ENCODE measurements at places on chromosomes 5 and 9. TPM values are rescaled to one million over a fixed set of nuclear protein-coding genes. Genes with fewer than 3 reads are reported as not detected.

DNA sequence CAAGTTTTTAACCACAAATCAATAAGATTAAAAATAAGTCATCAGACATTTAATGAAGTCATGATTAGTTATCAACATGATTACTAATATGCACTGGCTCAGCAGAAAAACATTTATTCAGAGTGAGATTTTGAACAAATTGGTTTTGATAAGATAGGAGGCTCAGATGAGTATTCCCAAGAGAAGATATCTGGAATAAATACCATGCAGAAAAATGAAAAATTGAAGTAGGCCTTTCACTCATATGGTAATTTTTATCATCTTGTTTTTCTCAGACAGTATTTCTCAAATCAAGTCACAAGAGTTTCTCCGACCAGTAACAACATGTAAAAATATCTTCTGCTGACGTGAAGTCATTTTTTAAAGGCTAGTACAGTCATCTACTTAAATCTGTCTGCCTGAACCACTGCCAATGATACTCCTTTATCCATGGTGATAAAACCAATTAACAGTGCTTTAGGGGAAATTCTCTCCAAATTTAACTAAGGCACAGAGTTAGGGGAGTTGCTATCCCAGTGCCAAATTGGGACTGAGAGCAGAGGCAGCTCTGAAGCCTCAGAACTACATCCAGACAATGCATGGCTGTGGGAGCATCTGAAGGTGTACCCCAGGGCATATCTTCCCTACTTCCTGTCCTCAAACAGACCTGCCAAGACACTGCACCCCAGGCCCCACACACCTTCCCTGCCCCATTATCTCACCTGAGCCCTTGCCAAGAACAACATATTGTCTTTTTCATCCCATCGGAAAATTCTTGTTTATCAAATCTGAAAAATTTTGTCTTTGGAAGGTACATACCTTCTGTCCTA is 105.5 kb upstream of the TSLP start:
- no peak for DNase-seq

GRCh38 chr9:35835216-35835632 is 6.2 kb downstream of the TMEM8B start:
- peak; percentile 42 for DNase-seq

The PCDHGA5 gene
- total RNA-seq, result 0.71 TPM

The GOLPH3 gene
- total RNA-seq, result 64.2 TPM

The HK3 gene
- not detected for total RNA-seq
